ENCODE measurements at places on chromosomes 12 and 14.

GRCh38 chr12:47033789-47034555 is 45.4 kb upstream of the PCED1B start:
- no peak for DNase-seq

DNA sequence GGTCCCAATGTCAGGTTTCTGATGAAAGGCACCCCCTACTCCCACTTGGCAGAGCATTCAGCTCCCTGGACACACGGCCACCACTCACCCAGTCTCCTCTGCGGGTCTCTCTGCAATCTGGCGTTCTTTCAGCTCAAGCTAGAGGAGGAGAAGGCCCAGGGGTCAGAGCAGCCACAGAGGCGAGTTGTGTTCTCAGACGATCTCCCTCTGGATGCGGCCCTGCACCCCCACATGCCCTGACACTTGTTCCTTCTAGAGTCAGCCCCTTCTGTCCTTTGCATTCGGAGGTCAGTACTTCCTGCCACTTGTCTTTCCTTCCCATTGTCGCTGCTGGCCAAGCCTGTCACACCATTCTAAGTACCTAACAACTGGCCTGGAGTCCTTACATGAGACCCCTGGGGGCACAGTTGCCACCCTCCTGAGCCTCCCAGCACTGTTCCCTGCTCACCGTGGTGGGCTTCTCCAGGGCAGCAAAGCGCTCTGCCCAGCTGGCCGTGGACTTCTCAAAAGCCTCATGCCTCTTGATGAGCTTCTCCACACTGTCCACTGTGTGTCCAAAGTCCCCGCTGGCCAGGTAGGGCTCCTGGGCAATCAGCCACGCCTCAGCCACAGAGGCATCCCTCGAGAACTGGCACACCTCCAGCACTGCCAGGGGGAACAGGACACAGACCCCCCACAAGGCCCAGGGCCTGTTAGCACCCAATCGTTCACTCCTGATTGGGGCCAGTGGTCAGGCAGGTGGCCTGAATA is 63.2 kb downstream of the PLEKHG3 start:
- no peak for DNase-seq

DNA sequence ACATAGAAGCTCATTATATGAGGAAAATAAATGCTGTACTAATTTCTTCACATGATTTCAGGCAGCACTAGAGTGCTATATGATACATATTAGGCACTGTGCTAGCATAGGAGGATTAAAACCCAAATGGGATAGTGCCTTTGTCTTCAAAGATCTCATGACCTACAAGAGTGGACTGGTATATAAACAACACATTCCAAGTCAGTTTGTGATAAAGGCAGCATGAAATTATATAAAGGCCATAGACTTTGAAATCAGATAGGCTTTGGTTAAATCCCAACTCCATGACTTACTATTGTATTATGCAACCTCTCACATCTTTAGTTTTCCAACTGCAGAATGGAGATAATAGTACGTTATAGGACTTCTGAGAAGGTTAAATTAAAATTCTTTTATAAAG is 179.7 kb downstream of the RAD51B start:
- DNase-seq, result no peak

DNA sequence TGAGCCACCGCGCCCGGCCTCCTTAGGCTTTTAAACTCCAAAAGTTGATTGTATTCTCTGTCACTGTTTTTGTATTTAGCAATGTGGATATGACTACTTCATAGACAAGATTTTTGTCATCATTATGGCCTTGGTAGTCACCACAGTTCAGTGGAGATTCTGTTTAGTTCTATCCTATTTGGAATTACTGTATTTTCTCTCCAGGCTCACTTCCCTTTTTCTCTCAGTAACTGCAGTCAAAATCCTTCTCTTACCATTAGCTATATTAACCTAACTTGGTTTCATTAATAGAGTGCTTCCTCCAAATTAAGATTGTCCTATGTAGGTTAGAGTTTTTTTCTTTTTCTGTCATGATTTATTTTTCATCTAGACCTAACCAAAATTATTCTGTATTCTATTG is 283.9 kb downstream of the TMTC2 start:
- DNase-seq, result no peak

GRCh38 chr14:50832935-50833630 is 2.1 kb upstream of the NIN start:
- DNase-seq, result no peak

DNA sequence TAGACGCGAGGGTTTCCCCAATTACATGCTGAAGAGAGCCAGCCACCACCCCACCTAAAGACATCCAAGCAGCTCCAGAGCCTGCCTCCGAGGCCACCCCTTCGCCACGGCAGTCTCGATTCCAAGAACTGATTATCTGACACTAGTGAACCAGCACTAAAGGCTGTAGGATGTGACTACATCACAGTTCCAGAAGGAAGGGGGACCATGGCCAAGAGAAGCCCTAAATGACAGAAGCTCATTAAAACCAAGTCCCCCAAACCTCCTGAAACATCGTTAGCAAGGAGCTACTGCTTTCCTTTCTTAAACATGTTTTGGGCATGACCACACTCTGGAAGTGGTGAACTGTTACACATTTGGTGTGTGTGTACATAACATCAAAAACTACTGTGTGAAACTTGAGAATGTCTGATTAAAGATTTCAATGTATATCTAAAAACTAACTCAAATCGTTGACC is 88.2 kb downstream of the DUSP16 start:
- DNase-seq, result no peak

DNA sequence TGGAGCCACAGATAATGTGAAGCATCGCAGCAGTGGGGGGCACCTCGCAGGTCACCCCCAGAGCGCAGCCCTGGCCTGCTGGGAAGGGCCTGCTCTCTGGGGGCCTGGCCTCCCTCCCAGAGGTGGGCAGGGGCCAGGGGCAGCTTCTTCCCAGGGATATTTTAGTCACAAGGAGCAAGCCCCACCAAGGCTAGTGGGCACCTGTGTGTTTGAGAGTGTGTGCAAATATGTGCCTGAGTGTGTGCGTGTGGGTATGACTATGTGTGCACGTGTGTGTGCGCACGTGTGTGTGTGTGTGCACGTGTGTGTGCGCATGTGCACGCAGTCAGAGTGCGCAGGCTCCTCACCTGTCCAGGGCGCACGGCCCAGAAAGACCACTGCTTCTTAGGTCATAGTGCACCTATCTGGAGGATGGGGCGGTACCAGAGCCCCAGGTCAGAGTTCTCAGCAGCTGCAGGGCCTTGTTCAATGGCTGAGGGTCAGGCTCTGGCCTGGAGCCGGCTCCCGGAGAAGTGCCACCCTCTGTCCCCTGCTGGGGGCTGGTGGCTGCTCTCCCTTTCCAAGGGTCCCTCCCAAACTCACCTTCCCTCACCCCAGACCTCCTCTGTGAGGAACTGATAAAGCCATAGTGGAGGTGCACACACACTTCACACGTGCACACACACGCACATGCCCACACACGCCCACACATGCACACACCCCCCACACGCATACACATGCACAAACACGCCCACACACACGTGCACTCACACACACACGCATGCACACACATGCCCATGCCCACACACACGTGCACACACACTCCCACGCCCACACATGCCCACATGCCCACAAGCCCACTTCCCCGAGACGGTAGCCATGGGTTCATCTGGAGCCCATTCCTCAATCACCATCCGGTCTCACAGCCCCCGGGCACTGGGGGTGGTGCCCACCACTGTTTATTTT is 128.5 kb downstream of the KIF26A start:
- no peak for DNase-seq
